ENCODE measurements at places on chromosomes 3 and 15.

DNA sequence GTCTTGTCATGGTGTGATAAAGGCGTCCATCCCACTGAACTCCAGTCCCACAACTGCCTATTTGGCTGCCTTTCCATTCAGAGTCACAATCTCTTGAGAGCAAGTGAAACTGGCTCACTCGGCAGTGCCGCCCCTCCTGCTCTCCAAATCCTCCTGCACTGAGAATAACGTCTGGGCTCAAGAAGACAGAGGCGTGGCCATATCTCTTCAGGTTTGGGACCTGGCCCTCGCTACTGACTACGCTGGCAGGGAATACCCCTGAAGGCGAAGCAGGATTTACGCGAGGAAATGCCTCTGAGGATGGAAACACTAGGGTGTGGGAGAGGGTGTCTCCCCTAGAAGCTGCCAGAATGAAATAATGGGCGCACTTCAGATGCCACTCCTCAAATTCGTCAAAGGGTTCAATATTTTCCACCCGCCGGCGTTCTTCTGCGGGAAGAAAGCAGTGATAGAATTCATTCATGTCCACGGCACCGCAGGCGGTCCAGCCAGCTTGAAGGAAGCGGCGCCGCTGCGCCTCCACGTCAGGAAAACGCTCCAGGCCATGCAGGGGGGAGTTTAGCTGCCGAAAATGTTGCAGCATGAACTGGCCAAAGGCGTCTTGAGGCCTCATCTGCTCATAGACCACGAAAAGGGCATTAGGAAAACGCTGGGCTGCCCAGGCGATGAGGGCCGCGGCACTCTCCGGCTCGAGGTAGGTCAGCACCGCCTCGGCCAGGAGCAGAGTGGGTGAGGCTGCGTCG is 985 bp downstream of the LCMT2 start:
- peak; percentile 28 for DNase-seq

GRCh38 chr3:131485119-131485518 is 17.7 kb downstream of the MRPL3 start:
- no peak for DNase-seq

GRCh38 chr3:195075199-195075940 is 195.6 kb downstream of the XXYLT1 start:
- no peak for DNase-seq

DNA sequence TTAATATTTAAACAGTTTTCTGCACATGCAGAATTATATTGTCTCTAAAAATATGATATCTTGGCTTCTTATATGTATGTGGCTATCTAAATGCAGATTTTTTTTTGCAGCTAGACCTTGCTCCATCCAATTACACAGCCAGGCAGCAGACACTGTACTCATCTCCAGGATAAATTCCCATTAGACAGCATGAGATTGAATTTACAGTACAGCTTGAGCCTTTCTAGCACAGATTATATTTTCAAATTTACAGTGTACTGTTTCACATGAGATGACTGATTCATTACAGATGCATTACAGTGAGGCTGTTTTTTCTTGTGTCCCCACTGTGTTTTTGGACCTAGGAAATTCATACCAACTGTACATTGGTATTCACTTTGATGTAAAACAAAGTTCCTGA is 134.9 kb downstream of the OTOL1 start:
- DNase-seq, result no peak

- DNase-seq, result peak; percentile 85
These were observed 74.5 kb downstream of the TLE3 start for GRCh38 chr15:70023064-70023768.

DNA sequence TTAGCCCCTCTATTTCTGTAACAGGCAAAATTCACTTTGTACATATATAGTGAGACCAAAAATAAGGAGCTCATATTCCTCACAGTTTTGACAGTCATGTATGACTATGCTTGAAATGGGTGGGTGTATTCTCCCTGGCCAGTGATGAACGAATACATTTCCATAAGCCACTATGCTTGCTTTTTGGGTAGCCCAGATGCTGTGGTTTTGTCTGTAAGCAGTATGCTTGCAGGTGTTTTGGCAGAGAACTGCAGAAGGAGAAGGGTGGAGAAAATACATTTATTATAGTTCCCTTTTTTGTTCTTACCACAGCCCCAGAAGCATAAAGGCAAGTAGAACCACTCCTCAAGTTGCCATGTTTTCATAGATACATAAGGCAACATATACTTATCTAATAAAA is 131.2 kb downstream of the RBMS3 start:
- no peak for DNase-seq

- no peak for DNase-seq
These were observed 535.6 kb downstream of the GRM7 start for GRCh38 chr3:7396534-7396933.

GRCh38 chr15:52080706-52081392 is 31.7 kb downstream of the BCL2L10 start:
- no peak for DNase-seq

- DNase-seq, result peak; percentile 45
These were observed 921.1 kb downstream of the ROBO1 start for GRCh38 chr3:78846718-78847117.

GRCh38 chr3:130463221-130463620 is 53.8 kb upstream of the COL6A6 start:
- DNase-seq, result no peak

DNA sequence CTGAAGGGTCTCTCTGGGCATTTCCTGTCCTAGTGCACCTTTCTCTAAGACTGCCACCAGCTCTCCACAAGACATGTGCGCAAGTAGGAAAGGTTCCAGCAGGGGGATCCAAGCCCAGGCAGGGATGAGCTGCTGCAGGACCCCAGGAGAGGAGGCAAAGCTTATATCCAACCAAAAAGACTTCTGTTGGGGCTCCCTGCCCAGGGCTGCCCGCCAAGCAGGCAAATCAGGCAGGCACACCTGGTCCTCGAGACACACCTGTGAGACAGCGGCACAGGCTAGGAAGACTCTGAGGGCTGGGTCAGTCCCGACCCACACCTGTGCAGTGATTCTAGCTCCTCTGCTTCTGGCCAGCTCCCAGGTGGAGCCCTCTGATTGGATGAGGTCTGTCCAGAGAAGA is 80.6 kb downstream of the MYLK start:
- no peak for DNase-seq

DNA sequence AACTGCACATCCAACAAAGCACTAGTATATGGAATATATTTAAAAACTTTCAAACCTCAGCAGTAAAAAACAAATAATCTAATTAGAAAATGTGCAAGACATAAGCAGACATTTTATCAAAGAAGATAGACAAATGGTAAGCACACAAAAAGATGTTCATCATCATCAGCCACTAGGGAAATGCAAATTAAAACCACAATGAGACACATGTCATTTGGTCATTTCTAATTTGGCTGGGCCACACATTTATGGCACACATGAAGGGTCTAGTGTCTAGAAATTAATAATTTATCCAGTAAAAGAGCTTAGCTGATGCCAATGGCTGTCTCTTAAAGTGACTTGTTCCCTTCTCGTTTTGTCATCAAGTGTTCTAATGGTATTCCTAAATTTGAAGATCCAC is 45.8 kb downstream of the ARHGAP31 start:
- no peak for DNase-seq

GRCh38 chr3:123156276-123156995 is 45.3 kb upstream of the SEC22A start:
- no peak for DNase-seq

DNA sequence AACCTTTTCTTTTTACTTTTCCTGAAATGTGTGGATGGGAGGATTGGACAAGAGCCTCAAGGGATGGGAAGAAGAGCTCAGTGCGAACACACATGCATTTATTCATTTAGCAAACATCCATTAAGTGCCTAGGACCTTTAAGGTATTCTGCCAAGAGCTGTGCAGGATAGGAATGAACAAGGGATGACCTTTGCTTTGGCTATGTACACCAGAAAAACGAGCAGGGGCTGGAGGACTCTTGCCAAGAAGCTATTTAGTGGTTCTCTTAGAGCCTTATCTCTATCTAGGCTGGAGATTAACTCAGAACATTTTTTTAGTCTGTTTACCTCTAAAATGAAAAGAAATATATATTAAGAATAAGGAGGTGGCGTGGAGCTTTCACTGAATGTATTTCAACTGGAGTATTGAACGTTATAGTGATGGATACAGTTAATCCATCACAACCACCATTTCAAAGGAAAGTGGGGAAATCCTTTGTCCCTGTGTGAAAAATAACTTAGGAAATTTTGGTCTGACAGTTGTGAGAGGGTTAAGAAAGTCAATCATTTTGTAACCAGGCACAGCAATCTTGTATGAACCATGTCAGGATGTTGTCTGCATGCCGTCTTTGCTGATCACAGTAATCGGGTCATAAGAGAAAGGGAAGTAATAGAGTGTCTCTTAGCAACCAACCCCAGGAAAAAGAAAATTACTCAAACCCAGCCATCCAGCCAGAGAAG is 279.0 kb downstream of the LPP start:
- no peak for DNase-seq
